ENCODE measurements at places on chromosomes 11 and 22.

- DNase-seq = no peak
These were observed 1.2 kb downstream of the SLCO2B1 start for GRCh38 chr11:75152090-75152489.

DNA sequence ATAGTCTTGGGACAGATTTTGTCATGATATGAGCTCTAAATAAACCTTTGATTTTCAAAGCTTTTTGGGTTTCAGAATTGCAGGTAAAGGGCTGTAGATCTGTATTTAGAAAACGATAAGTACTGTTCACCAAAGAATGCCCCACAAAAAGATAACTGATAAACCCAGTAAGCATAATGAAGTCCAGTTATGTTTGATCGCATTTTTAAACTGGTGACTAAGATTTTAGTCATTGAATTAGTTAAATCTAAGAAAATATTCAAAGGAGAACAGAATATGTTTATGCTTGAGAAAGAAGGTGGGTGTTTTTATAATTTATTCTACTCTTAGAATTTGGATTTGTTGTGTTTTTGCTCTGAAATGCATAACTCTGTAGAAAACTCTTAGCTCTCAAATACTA, 11.6 kb downstream of the DEPDC7 start:
- no peak for DNase-seq

DNA sequence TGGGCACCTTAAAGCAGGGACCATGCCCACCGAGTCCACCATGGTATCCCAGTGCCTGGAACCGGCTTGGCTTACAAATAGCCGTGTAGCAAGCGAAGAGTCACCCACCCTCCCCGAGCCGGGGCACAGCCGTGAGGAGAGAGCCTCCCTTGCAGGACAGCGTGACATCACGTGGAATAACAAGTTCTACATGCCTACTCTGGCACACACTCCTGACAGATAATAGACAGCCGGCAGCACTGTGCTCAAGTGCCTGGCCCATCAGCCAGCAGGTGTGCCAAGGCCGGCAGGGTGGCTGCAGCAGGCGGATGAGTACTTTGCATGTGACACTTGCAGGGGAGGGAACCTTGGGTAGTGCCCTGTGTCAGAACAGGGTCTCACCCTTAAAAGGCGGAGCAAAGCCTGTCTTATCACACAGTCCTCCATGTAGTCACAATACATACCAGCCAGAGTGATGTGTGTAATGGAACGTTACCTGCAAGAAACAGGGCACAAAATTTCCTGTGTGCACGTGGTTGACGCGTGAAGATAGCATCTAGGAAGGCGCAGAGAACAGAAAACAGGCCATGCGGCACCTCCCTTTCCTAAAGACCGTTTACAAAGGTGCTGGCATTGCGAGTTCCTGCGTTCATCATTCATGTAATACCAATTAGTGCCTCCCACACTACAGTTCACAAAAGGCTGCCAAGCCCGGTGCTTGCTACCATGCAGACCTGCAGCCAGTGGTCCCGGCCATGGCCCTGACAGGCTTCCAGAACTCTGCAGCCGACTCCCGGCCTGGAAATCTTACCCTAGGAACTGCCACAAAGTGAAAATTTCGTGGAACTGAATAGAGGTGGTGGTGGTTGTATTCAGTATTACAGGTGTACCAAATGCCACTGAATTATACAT, 16.4 kb downstream of the TOM1 start:
- DNase-seq = no peak

GRCh38 chr11:45897556-45897955, 9.5 kb downstream of the FREY1 start:
- no peak for DNase-seq

- DNase-seq = no peak
These were observed 37.8 kb downstream of the IGHMBP2 start for GRCh38 chr11:68941324-68942094.

- no peak for DNase-seq
These were observed 47.0 kb upstream of the ACCSL start for GRCh38 chr11:44000731-44001130.

DNA sequence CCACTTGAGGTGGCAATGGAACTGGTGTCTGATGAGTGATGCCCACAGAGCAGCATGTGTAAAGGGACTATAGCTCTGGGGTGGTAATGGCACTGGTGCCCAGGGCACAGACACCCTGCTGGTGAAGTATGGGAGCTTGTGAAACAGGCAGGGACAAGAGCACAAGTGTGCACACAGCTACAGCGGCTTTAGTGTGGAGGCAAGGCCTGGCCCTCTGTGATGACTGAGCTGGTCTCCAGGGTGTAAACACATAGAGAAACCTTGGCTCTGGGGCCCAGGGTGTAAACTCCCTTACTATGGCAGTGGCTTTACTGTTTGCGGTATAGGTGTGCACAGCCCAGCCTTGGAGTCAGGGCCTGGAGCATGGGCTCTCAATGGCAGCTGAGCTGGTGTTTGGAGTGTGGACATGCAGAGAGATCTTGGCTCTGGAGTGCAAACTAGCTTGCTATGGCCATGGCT, 46.3 kb downstream of the BIRC2 start:
- DNase-seq = no peak

GRCh38 chr11:76310832-76311595, 69.9 kb downstream of the THAP12 start:
- no peak for DNase-seq

DNA sequence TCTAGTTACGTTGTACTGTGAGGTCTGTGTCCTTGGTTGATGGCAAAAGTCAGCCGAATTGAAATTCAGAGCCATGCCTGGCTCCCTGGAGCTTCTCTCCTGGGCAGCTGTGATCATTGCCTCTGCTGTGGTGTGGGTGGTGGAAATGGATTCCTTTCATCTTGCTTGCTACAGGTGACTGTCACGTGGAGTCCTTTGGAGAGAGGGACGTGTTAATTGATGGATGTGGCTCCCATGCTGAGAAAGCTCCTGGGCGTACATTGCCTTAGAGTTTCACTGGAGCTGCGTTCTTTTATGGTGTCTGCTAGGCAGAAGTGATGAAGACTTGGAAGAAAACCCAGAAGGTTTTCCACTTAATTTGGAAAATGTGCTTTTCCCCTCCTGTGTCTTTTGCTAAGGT, 41.9 kb upstream of the PPP6R3 start:
- no peak for DNase-seq

- DNase-seq = no peak
These were observed 3.7 kb downstream of the PHRF1 start for GRCh38 chr11:579830-580601.

- DNase-seq = peak; percentile 27
These were observed 37.6 kb downstream of the ZNF195 start for GRCh38 chr11:3341298-3341697.

DNA sequence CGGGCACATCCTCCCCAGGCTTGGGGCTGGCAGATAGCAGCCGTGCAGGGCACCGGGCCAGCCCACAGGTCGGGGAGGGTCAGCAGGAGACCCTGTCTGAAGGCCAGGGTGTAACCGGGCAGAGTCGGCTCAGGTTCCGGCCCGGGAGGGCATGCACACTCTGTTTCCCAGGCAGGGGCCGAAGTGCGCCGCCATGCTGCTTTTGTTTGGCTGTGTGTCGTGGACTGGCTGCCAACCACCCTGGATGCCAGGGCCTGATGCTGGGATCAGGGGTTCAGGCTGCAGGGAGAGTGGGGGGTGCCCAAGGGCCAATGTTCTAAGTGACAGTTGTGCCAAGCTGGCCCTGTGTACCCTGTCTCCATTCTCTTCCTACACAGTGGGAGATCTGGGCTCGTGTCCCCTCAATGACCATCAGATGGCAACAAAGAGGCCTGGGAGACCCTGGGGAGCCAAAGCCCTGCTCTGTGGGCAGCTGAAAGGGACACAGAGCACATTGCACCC, 120.9 kb upstream of the B3GAT1 start:
- DNase-seq = no peak

DNA sequence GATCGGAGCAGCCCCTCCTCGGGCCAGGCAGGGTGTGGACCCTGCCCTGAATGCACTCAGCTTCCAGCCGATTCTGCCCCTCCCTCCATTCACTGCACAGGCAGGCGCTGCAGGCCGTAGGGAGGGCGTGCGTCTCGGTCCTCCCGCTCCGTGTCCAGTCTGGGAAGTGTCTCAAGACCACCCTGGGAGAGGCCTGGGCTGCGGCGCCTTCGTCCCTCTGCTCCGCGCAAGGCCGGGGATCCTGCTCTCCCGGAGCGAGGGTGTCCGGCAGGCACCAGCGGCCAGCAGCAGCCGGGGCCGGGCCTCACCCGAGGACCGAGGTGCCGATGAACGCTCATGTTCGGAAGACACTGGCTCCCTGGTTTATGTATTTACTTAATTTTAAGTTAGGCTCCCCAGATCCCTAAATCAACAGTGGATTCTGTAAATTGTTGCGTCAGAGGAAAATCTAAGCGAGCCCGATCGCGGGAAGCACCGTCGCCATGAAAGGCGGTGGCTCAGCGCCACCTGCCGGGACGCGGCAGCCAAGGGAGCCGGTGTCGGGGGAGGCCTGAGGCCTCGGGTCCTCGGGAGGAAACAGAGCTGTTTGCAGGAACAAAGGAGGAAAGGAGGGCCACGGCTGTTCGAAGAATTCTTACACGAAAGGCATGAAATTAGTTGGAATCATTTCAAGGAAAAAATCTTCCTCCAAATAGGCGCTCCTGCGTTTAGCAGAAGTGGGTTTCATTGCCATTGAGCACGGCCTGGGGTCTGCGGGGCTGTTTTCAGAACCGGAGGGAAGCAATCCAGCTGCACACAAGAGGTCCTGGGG, 195.3 kb downstream of the BRD1 start:
- DNase-seq = no peak

GRCh38 chr11:129698212-129698611, 117.4 kb upstream of the TMEM45B start:
- DNase-seq = no peak

DNA sequence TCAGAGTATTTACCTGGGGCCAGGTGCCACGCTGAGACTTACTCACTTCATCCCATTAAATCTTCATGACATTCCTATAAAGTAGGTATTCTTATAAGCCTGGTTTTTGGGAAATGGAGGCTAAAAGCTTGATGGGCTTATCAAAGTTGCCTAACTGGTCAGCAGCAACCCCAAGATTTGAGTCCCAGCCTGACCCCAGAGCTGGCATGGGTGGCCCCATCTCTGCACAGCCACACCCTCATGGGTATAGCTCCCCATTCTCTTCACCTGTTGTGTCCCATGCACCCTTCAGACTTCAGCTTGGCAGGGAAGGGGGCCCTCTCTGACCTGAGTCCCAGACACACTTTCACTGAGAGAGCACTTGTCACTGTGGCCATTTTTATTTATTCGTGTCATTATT, 37.4 kb upstream of the TP53I11 start:
- no peak for DNase-seq

DNA sequence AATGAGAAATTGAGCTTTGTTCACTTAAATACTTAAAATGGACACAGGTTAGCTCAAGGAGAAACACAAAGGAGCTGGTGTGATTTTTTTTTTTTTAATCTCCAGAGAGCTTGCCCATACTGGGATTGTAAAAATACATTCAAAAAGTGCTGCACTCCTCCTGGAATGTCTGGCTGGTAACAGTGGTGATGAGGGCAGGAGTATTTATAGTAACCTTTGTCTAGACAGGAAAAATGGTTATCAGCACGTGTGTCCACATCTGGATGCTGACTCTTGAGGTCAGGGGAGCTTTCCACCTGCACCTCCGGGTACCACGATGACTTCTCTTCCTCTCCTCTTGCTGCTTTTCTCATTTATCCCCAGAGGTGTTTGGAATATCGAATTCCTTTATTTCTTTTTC, 30.1 kb downstream of the EXT2 start:
- no peak for DNase-seq

GRCh38 chr11:36233204-36233603, 56.0 kb downstream of the COMMD9 start:
- no peak for DNase-seq

- DNase-seq = no peak
These were observed 49.5 kb downstream of the OSBP2 start for GRCh38 chr22:30744224-30744623.

DNA sequence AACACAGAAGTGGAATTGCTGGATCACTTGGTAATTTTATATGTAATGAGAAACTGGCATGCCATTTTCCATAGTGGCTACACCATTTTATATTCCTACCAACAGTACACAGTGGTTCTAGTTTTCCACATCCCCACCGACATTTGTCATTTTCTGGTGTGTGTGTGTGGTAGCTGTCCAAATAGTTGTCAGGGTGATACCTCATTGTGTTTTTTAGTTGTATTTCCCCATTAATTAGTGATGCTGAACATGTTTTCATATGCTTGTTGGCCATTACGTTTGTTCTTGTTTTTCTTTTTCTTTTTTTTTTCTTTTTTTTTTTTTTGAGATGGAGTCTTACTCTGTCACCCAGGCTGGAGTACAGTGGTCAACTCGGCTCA, 12.2 kb downstream of the NEU3 start:
- no peak for DNase-seq

DNA sequence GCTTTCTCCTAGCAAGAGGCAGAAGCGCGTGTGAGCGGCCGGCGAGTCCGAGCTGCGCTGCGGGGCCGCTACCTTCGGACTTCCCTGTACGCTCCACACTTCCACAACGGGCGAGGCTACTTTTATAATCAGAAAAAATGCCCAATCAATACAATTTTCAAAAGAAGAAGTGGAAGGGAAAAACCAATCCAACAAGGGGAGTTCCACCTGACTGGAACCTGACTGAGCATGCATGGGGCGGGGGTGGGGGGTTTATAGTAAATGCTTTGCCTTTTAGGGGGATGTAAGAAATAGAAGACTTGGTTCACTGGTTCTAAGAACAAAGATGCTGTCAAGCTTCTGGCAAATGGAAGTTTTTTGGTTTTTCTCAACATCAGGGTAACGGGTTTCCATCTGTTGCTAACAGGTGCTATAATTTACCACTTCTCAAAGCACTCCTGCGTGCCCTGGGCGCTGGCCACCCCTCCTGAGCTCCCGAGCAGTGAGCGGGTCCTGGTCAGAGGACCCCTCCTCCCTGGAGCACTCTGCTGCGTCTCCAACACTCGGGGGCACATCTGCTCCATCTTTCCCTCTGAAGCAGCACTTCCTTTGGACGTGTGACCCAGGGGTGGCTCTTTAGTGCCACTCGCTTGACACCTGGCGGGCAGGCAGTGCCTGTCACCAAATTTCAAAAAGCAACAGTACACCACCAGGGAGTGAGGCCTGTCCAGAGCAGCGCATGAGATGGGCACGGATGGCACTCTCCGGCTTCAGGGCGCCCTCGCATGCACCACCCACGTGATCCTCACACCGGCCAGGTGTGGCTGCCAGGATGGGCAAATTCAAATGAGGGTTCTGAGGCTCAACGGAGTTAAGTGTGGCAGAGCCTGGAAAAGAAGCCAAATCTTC, 21.6 kb upstream of the BID start:
- DNase-seq = no peak

GRCh38 chr22:50641696-50642607, 14.0 kb upstream of the ARSA start:
- DNase-seq = no peak
